C1 segment of cervical spinal cord (tissue), 14 donors: ENCODE measurements at places on chromosomes 7 and 10.

DNA sequence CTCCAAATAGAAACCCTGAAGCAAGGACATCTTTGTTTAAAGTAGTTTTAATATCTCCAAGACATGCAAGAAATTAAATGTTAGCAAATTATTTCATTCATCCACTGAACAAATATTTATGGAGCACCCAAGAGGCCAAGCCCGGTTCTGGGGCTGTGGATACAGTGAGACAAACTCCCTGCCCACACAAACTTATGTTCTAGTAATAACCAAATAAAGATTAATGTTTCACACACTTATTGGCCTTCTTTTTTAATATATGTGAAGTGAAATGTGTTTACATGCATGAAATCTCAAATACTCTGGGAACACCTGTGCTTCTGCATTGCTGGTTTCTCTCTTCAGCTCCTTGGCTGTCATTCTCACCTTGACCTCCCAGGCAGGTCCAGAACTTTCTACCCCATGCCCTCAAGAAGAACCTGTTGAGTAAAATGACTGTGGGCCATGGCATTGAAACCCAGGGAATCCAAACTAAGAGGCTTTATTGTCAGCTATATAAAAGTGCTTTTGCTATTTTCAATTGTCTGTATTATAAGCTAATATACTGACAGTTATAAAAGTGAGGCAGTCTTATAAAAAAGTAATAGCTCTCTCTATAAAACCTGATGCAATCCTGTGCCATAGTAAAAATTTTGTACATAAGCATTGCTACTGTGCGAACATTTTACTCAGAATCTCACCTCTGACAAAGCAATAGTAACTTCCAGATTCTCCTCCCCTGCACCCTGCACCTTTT, 43.7 kb downstream of the SVIL start:
- no peak for DNase-seq

DNA sequence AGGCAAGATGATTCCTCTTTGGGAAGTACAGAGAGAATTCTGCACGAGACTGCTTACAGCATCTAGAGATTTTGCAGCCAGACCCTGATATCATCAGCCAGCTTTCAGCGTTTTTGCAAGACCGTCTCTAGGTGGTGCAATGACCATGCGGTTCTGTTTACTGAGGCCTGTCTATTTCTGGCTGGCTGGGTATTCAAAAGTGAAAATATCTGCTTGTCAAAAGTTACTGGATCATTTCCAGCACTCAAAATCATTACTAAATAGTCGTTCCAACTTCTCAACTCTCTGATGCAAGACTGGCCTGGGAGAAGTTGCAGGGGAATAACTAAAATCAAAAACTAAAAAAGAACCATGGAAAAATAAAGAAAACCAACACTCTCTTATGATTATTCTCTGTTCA, 240.1 kb downstream of the ELMO1 start:
- DNase-seq = no peak

- DNase-seq = no peak
Measured at GRCh38 chr7:101898106-101898505, 80.7 kb downstream of the CUX1 start.

DNA sequence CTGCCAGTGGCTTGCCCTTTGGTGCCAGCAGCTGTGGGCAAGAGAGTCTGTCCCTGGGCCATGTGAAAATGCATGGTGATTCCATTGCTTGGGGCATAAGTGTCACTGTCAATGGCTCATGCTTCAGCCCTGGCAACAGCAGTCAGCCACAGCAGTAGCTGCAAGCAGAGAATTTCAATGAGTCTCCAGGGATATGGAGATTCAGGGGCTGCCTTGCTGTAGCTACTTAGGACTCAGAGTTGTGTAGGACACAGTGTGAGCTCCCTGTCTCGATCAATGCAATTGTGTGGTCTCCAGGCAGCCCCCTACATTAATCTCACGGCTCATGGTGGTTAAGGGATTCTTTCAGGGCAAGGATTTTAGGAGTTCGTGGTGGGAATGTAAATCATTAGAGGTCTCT, 126.3 kb upstream of the STARD3NL start:
- DNase-seq = no peak

DNA sequence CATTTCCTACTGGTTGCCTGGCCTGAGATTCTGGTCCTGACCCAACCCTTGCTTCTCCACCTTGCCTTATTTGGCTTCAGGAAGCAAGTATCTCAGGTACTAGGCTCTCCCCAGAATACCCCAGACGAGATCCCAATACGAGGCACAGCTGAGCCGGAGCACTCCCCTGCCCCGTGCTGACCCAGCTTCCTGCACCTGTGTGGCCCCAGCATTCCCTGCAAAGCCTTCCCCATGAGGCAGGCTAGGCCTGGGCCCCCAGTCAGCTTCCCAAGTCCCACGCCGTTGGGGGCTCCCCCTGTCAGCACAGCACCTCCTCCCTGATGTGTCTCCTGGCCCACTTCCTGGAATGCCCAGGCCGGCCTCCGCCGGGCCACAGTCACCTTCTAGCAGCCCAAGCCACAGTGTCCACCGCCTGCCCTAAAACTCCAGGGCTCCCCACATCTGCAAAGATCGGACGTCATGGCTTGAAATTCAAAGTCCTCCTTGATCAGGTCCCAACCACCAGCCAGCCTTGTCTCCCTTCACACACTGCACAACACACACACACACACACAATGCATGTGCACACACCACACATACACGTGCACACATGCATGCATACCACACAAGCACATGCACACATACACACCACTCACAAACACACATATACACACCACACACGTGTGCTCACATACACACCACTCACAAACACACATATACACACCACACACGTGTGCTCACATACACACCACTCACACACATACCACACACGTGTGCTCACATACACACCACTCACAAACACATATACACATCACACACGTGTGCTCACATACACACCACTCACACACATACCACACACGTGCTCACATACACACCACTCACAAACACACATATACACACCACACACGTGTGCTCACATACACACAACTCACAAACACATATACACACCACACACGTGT, 78.9 kb upstream of the FOXK1 start:
- no peak for DNase-seq

DNA sequence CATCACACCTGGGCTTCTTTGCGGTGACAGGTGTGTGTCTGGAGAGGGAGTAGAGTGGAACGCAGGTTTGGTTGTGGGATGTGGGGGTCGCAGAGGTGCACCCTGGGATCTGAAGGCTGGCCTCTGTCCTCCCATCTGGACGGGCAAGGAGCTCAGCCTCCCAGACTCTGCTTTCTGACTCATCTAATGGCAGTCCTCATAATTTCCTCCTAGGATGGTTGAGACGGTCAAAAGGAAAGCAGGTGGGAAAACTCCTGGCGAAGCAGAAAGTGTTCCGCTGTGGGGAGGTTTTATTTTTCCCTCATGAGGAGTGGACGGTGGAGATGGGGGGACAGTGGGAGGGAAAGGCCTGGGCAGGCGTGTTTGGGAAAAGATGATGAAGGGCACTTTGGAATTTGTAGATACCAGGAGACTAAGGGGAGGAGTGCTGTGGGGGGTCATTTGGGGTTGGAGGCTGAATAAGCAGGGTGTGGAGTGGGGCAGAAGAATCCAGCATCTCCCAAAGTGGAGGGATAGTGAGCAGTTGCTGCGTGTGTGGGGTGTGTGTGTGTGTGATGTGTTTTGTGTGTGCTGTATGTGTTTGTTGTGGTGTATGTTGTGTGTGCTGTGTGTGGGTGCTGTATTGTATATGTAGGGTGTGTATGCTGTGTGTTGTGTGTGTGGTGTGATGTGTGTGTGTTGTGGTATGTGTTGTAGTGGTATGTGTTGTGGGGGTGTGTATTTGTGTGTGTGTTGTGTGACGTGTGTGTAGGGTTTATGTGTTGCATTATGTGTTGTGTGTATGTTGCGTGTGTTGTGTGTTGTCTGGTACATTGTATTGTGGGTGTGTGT, 97.2 kb upstream of the PODXL start:
- DNase-seq = no peak

DNA sequence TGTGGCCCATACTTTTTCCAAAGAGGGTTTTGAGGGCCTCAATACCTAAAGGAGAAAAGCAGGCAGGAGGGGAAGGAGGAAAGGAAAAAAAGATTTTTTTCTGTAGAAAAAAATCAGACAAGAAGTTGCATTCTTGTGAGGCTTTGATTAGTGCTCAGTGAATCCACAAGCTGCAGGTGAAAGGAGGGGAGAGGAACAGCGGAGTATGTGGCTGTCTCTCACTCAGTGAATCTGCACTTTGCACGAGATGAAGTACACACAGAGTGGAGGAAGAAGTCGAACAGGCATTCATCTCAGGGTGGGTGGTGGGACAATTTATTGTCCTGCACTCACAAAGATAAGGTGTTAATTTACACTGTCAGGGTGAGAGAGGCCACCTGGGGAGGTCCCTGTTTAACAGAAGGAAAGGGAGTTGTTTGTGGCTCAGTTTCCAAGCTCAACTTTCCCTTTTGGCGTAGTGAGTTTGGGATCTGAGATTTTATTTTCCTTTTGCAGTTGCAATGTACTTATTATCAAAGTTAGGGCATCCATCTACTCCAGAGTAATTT, 49.0 kb upstream of the VIPR2 start:
- DNase-seq = no peak

GRCh38 chr10:65861249-65861648, 1064.6 kb upstream of the LRRTM3 start:
- DNase-seq = no peak

DNA sequence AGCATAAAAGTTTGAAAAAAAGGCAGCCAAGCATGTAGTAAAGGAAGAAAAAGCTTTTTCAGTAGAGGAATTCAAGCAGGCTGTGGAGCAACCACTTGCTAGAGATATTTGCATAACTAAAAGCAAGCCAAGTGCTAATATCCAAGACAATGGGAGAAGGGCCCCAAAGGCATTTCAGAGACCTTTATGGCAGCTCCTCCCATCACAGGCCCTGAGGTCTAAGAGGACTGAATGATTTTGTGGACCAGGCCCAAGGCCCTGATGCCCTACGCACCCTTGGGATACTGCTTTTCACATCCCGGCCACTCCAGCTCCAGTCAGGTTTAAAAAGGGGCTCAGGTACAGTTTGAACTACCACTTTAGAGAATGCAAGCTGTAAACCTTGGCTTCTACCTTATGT, 261.7 kb upstream of the SEMA3C start:
- no peak for DNase-seq

DNA sequence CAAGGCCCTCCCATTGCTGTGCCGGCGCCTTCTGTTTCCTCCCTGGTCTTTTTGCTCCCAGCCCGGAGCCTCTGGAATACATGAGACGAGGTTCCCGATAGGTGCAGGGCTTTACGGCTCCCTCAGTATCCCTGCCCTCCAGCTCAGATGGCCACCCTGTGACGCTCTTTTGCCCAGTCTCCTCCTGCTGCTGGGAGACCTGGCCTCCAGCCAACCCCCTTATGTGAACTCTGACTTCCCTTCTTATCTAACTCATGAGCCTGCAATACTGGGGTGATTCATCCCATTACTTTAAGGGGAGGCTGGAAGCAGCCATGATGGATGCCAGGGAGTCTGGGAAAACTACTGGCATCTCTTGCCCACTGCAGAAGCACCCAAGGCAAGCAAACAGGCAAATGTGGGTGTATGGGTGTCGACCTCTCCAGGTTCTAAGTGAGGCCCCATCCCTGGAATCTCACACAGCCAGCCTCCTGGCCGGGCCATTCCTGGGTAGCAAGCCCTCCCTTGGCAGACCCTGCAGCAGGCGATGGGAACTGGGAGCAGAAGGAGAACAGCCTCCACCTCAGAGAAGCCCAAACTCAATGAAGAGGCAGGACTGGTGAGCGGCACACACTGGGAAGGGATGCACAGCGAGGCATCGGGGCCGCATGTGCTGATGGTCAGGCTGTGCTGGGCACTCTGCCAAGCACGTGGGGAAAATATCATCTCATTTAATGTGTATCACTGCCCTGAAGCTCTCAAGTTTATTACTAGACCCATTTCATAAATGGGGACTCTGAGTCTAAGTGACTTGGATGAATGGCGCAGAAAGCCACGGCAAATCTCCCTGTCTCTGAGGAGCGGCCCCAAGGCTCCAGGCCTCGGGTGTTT, 97.5 kb downstream of the FAM53B start:
- DNase-seq = no peak

DNA sequence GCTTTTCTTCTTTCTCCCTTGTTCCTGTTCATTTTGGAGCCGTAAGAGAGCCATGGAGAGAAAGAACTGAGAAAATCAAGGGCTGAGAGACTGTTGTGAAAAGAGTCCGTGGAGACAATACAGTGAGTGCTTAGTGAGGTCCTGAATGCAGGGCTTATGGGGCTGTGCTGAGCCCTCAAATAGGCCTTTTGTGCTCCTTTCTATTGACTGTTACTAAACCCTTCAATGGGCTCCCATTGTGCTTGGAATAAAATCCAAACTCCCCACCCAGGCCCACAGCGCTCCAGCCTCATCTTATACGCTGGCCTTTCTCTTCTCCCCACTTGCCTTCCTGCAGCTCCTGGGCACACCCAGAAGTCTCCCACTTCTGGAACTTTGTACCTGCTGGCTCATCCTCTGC, 243.1 kb upstream of the HABP2 start:
- DNase-seq = no peak

DNA sequence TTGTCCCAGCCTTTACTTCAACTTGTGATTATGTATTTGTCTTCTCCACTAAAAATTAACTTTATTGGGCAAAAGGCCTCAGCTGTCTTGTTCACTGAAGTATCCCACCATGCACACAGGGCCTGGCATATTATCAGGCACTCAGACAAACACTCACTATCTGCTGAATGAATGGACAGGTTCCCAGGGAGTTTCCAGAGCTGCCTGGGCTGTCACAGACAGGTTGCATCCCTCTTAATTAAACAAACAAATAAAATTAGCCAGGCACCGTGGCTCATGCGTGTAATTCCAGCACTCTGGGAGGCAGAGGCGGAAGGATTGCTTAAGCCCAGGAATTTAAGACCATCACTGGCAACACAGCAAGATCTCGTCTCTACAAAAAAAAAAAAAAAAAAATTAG, 1.5 kb upstream of the TSPAN14 start:
- no peak for DNase-seq

DNA sequence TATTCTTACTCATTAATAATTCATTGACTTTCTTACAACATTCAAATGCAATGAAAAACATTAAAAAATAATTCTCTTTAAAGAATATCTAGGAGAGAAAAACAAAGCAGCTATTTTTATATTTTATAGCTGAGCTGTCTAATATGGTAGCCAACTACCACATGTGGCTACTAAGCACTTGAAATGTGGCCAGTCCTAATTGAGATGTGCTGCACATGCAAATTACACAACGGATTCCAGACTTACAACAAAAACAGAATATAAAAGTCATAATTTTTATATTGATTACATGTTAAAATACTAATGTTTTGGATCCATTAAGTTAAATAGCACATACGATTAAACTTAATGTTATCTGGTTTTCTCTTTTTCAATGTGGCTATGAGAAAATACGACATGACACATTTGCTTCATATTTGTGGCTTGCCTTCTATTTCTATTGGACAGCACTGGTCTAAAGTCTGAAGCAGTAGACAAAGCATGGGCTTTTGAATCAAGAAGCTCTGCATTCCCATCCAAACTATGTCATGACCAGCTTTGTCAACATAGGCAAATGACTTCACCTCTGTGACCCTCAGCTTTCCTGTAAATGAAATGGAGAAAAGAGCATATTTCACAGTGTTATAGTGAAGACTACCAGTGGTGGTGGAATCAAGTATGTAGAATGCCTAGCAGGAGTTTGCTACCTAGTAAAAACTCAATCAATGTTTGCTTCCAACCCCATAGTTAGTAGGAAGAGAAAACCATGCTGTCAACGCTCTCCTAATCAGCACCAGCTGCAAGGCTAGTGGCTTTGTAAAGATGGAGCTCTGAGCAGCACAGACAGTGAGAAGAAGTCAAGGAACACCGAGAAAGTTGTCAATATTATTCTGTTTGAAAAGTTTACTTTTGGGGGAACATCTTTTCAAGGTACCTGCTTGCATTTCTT, 37.1 kb upstream of the GDF10 start:
- no peak for DNase-seq

- DNase-seq = no peak
Measured at GRCh38 chr7:55127135-55127551, 108.3 kb downstream of the EGFR start.
